ENCODE measurements at places on chromosomes 12 and 14. TPM values are rescaled to one million over a fixed set of nuclear protein-coding genes. Genes with fewer than 3 reads are reported as not detected.

The KIF5A gene
- total RNA-seq: 2.4 TPM

- no peak overlapping the region for H3K4me3 ChIP-seq
- no peaks in the 10 kb centered on the region for H3K4me1 ChIP-seq
- no peak for DNase-seq
- no peaks in the 10 kb centered on the region for H3K27me3 ChIP-seq
Measured at GRCh38 chr14:84643446-84643845, 886.5 kb upstream of the FLRT2 start.

The UNG gene
- 105 TPM for total RNA-seq

DNA sequence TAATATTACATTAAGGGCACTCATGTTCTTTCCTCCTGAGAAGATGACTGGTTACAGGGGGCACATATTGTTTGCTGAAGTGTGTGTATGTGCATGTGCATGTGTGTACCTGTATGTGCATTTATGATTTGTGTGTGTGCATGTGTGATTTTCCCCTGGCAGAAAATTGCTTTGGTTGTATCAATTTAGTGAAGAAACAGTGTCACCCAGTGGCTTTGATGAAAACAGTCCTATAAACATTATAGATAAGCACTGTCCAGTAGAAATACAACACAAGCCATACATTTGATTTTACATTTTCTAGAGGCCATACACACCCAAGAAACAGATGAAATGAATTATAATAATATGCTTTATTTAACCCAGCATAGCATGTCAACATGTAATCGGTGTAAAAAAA lies 8.6 kb downstream of the PDE3A start:
- DNase-seq: no peak
- H3K4me1 ChIP-seq: no peaks in the 10 kb centered on the region
- H3K4me3 ChIP-seq: no peak overlapping the region
- no peaks in the 10 kb centered on the region for H3K36me3 ChIP-seq

- DNase-seq: no peak
- no peak overlapping the region for H3K4me3 ChIP-seq
- H3K36me3 ChIP-seq: no peaks in the 10 kb centered on the region
- H3K4me1 ChIP-seq: no peaks in the 10 kb centered on the region
- no peaks in the 10 kb centered on the region for H3K27me3 ChIP-seq
Measured at GRCh38 chr12:87756721-87757120, 272.5 kb downstream of the C12orf50 start.

The PLEKHG7 gene
- total RNA-seq: not detected

- H3K36me3 ChIP-seq: no peaks in the 10 kb centered on the region
- no peak for DNase-seq
- no peak overlapping the region for H3K27ac ChIP-seq
- H3K4me3 ChIP-seq: no peak overlapping the region
- H3K4me1 ChIP-seq: no peaks in the 10 kb centered on the region
Measured at GRCh38 chr12:98154850-98155249, 360.5 kb upstream of the TMPO start.

Measured in activated CD4-positive, alpha-beta T cell treated with anti-CD3 and anti-CD28 coated beads, Interleukin-2, amount 10 ng/mL, durations not matched to agents 24 days and 14 days (primary cell).